A549 treated with RU486 at 1 μM for 4 hours (cell line): ENCODE measurements at places on chromosomes 1 and 21. TPM values are rescaled to one million over a fixed set of nuclear protein-coding genes. Genes with fewer than 3 reads are reported as not detected.

TRIM67 gene
- 0.10 to 0.32 TPM (median 0.19 TPM) in 5 replicates for total RNA-seq

CADM3 gene
- total RNA-seq: 0.09 to 0.24 TPM (median 0.11 TPM) in 5 replicates

NBPF12 gene
- total RNA-seq: 5.1 to 6.6 TPM (median 6.0 TPM) in 5 replicates

CLEC20A gene
- total RNA-seq: not detected in 5 replicates

OLIG2 gene
- total RNA-seq: not detected in 5 replicates
